ENCODE measurements at places on chromosomes 4 and X.

- no peak for DNase-seq
These were observed 62.4 kb downstream of the TSC22D3 start for GRCh38 chrX:107713203-107713542.

DNA sequence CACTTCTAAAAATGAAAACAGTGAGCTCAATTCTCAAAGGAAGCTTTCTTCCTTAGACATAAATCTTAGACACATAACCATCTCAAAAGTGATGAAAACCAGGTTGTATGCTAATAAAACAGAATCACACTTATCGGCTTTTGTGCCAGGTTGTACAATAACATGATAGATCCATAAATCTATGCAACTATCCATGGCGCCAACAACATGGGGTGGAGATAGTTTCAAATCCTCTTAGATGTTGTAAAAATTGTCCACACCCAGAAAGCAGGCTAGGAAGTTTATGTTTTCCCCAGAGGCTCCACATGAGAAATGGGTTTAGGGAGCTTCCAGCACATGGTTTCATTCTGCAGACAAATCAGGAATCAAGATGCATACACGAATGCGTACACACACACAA lies 165.3 kb upstream of the MAP3K15 start:
- no peak for DNase-seq

DNA sequence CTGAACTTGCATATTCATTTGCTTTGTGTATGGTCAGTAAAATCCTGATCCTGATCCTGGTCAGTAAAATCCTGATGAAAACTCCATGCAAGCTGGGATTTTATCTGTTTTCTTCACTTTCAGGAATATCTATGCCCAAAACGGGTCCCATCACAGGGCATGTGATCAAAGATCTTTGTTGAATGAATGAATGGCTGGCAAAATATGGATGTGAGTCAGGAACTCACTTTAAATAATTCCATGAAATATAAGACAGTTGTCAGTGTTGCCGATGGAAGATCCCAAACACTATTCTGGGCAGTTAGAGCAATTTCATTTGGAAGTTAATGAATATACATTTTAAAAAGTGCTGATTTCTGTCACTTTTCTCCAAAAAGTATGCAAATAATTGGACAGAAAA lies 598.4 kb downstream of the GBA3 start:
- DNase-seq: no peak

- no peak for DNase-seq
These were observed 14.0 kb downstream of the CFI start for GRCh38 chr4:109787807-109788206.

DNA sequence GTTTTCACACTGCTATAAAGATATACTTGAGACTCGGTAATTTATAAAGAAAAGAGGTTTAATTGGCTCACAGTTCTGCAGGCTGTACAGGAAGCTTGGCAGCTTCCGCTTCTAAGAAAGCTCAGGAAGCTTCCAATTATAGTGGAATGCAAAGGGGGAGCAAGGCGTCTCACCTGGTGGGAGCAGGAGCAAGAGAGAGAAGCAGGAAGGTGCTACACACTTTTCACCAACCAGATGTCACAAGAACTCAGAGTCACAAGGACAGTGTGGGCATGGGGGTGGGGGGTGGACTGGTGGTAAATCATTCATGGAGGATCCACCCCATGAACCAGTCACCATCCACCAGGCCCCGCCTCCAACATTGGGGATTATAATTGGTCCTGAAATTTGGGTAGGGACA lies 22.8 kb downstream of the HMGB2 start:
- no peak for DNase-seq
